ENCODE measurements at places on chromosomes 3 and 15.

DNA sequence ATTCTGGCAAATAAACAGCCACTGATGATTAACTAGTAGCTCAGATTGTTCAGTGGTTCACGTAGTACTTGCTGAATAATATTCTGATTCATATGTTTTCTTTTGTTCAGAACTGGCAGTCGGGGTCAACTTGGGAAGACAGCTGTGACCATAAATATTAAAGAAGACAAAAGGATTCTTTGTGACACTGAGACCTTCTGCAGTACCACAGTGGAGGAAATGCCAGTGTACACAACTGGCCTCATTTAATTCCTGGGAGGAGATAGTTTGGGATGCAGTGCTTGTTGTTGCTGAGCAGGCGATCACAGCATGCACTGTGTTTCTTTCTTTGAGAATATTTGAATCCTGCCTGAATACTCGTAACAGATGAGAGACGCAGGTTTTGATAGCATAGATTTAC, 26.7 kb upstream of the MCF2L2 start:
- no peak for DNase-seq

GRCh38 chr15:40955141-40955903, 2.1 kb downstream of the CHAC1 start:
- peak; percentile 12 for DNase-seq

GRCh38 chr15:76939715-76940114, 8.2 kb downstream of the RCN2 start:
- no peak for DNase-seq

DNA sequence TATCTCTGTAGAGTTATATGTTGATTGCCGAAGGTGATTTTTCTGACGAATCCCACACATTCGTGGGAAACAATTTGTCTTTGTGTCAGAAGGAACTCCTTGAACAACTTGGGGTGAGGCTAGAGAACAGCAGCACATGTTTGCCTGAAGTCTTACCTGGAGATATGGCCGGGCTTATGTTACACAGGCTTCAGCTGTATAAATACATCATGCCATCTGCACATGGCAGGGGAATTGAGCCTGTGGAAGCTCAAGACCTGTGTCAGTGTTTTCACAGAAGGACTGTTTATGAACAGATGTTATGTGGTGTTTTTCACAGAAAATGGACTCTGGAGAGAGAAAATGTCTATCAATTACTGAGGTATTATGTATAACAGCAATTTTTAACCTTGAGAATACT, 203.6 kb upstream of the MDFIC2 start:
- no peak for DNase-seq

DNA sequence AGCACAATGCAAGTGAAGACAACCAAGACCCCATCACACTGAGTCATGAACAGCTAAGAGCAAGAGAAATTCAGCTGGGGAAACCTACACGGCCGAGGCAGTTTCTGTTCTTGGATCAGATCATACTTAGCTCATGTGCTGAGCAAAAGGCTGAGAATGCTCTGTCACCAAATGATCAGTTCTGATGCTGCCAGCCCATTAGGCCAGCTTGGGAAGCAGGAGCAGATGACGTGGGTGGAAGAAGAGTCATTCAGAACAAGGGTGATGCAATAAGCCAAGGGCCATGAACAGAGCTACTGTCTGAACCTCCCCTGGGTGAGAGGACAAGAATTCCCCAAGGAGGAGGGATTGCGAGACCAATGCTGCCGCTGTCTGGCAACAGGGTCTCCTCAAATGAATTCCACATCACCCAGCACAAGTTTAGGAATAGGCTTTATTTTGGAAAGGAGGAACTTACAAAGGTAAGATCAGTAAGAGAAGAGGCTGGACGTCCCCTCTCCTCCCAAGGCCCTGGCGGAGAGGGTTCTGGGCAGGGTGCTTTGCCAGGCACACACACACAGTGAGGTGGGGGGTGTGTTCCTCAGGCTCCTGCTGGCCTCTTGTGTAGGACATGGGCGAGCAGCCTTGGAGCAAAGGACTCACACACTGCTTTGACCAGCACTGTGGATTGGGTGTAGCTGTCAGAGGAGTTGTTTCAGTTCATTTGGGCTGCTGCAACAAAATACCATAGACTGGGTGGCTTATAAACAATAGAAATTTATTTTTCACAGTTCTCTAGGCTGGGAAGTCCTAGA, 65.6 kb upstream of the CTXND1 start:
- DNase-seq, result peak; percentile 53

GRCh38 chr3:96631050-96631449, 183.3 kb upstream of the EPHA6 start:
- DNase-seq, result no peak

DNA sequence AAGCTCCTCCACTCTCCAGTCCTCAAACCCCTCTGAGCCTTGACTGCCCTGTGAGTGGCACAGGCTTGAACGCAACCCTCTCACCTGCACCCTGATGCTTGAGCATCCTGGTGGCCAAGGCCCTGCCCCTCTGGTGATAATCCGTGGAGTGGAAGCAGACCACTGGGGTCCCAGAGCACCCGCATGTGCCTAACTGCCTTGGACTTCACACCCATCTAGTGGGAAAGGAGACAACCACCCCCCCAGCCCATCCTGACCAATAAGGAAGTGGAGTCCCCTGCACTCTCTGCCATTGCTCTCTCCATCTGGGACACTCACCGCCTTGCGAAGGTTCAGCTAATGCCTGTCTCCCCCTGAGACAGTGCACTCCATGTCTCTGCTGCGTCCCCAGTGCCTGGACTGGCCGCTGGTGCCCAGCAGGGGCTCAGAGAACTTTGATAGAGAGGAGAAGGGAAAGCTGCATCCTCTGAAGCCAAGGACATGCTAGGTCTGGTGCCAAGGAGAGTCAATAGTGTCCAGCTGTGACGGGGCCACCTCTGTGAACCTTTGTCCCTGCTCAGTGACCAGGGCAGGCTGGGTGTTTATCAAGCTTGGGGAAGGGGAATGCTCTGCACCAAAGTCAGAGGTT, 3.4 kb downstream of the KLF15 start:
- peak; percentile 35 for DNase-seq

- DNase-seq, result no peak
These were observed 72.7 kb downstream of the CMTM8 start for GRCh38 chr3:32310918-32311839.

GRCh38 chr3:70120357-70120966, 120.9 kb downstream of the SAMMSON start:
- peak; percentile 59 for DNase-seq

- DNase-seq, result no peak
These were observed 56.8 kb downstream of the CD86 start for GRCh38 chr3:122111974-122112373.

- DNase-seq, result no peak
These were observed 57.6 kb upstream of the ABHD10 start for GRCh38 chr3:111921181-111921580.

- no peak for DNase-seq
These were observed 30.9 kb downstream of the TFG start for GRCh38 chr3:100740207-100740606.

DNA sequence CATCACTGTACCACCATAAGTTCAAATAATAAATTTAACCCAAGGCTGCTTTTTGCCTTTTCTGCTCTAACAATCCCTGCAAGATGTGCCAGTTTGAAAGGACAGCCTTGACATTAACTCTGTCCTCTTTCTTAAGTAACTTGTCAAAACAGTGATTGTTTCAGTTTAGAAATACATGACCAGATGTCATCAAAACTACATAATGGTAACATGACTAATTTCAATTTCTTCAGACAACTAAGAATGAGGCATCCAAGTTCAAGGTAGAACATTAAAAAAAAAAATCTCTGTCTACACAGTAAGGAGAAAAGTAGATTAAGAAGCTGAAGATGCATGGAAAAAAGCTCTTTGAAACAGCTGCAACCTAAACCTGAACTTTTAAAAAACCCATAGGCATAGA, 47.4 kb downstream of the SHQ1 start:
- no peak for DNase-seq

DNA sequence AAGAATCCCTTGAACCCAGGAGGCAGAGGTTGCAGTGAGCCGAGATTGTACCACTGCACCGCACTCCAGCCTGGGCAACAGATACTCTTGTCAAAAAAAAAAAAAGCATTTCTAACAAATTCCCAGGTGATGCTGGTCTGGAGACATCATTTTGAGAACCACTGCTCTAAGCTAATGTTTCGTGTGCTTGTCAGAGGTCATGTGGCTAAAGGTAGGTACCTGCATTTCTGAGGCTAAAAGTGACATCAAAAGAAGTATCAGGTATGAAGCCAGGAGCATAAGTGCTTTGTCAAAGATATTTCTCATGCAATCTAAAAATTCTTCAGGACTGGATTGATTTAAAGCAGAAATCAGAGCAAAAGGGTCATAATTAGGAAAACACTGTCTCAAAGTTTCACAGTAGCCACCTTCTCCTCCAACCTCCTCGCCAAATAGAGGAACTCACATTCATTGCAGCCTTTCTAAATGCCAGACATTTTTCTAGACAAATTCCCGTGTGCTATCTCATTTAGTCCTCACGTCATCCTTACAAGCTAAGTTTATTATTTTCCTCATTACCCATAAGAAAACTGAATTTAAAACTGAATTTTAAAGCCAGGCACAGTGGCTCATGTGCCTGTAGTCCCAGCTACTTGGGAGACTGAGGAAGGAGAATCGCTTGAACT, 25.7 kb upstream of the GSK3B start:
- no peak for DNase-seq

GRCh38 chr3:33639889-33640288, 78.2 kb downstream of the CLASP2 start:
- no peak for DNase-seq

DNA sequence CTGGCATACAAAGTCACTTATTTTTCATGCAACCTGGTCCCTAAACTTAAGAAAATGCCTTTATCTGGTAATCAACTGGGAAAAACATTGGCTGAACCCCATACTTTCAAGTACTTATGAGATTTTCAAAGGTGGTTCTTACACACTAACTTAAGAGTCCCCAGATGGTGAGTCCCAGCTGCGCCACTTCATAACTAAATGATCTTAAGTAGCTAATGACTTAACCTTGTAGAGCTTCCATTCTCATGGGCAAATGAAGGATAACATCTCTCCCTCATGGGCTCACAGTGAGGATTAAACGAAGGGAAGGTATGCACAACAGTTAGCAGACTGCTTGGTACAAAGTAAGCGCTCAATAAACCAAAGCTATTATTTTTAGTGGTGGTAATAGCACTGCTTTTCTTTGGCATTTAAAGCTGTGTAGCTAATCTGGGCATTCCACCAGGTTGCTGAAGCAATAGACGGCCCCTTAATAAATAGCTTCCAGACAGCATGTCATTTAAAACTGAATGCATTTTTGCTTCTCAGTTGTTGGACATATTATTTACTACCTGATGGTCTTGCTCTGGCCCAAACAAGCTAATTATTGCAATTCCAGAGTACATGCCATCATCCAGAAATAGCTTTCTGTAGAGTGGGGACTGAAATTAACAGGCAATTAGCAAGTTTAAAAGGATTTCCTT, 55.4 kb downstream of the LIPC start:
- DNase-seq, result no peak

- no peak for DNase-seq
These were observed 207.9 kb downstream of the ZIC1 start for GRCh38 chr3:147616998-147617619.

- DNase-seq, result no peak
These were observed 3.9 kb downstream of the PRKCD start for GRCh38 chr3:53164911-53165310.

DNA sequence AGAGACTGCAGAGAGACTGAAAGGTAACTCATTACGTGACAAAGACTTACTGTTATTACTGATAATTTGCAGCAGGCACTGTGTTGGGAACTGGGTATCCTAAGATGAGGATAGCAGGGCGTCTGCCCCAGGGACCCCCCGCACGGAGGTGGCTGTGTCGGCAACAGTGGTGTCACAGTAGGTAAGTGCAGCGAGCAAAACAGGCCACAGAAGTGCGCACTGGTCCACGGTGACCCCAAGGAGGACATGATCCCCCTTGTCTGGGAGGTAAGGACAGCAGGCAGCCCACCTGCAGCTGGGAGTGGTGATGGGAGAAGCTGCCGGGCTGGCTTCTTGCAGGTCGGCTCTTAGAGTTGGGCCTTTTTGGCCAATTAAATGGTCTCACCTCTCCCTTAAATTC, 82.9 kb downstream of the FAM43A start:
- DNase-seq, result no peak

DNA sequence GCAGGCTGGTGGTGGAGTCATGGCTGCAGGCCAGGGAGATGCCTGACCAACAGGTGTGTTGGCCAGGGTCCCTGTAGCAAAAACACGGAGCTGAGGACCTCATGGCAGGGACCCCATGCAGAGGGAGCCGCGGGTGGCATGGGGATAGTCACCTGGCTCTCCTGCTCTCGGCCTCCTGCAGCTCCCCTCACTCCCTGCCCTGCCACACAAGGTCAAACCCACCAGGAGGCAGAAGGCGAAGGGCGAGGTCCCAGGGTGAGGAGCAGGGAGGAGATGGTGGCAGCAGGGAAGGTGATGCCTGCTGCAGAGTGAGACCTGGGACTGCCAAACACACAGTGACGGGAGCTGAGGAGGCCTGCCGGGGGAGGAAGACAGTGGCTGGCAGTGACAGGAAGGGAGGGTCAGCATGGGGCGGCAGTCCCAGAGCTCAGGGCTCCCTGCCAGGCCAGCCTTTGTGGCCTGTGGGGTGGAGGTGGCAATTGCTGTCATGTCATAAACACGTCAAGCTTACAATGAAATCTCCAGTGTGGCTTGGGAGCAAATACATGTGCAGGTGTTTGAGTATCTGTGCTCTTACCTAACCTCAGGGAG, 144.3 kb downstream of the TJP1 start:
- no peak for DNase-seq

GRCh38 chr3:176663837-176664831, 533.1 kb downstream of the TBL1XR1 start:
- DNase-seq, result no peak

- no peak for DNase-seq
These were observed 100.2 kb upstream of the BOC start for GRCh38 chr3:113111011-113111707.

- DNase-seq, result peak; percentile 64
These were observed 59.4 kb downstream of the DAPK2 start for GRCh38 chr15:63986751-63987341.

GRCh38 chr3:180416111-180416594, 185.8 kb upstream of the TTC14 start:
- no peak for DNase-seq

- DNase-seq, result no peak
These were observed 198.1 kb downstream of the MBNL1 start for GRCh38 chr3:152466784-152467183.

DNA sequence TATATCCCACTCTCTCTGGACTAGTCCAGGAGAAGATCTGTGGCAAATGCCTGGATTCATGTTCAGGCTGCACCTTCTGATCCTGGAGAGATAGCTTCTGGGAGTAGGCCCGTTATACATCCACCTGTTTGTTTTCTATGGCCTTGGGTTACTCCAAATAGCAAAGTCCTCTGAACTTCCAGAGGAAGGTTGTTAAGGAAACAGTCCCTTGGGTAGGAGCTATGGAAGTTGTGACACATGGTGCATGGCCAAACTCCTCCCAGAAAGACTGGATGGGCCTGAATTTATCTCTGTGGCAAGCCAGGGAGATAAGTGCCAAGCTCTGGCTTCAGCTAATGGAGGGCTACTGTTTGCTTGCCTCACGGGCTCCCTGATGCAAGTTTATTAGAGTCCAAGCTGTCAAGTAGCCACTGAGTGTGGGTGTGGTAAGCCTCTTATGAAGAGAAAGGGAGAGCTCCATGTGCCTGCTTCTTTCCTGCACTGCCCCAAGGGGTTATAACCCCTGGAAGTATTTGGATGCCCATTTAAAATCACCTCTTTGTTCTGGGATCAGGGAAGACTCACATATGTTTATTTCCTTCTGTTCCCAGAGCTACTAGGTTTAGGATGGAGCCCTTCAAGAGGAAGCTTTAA, 328.7 kb upstream of the ATP11B start:
- no peak for DNase-seq
